B cell (primary cell): ENCODE measurements at places on chromosomes 5 and 9. TPM values are rescaled to one million over a fixed set of nuclear protein-coding genes. Genes with fewer than 3 reads are reported as not detected.

FOXE1 gene
- not detected in 2 replicates for total RNA-seq

- H3K27ac ChIP-seq = no peak overlapping the region
- no peaks in the 10 kb centered on the region for H3K27me3 ChIP-seq
- H3K4me3 ChIP-seq = no peak overlapping the region
- H3K36me3 ChIP-seq = peaks cover 11% of the 10 kb centered on the region
- DNase-seq = no peak
These were observed 104.7 kb upstream of the OTULINL start for GRCh38 chr5:14476786-14477435.

DNA sequence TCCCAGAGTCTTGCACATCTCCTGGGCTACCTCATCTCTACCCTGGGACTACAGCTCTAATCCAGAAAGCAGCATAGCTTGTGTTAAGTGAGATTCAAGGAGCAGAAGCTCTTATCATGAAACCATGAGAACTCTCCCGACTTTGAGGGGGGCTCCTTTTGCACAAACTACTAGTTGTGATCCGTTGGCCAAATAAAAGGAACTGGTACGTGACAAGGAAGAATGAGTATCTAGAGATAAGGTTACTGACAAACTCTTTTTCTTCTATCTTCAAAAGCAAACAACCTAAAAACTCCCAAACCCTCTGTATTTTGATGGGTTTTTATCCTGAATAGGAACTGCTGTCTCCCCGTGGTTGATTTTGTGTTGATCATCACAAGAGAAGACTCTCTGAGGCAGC, 168.5 kb downstream of the SLC24A2 start:
- H3K27ac ChIP-seq = no peak overlapping the region
- no peaks in the 10 kb centered on the region for H3K36me3 ChIP-seq
- no peaks in the 10 kb centered on the region for H3K27me3 ChIP-seq
- no peak overlapping the region for H3K4me3 ChIP-seq

DNA sequence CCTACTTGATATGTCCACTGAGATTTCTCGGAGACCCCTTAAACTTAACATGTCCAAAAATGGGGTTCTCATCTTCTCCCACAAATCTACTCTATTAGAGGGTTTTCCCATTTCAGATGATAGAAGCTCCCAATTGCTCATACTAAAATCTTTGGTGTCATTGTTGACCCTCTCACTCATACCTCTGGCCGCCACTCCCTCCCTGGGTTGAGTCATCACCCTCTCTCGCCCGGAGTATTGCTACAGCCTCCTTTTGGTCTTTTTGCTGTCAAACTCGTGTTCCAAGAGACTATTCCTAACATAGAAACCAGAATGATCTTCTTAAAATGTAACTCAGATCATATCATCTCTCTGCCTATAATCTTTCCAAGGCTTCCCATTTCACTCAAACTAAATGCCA, 91.0 kb upstream of the GNAQ start:
- no peak overlapping the region for H3K27ac ChIP-seq
- no peak for DNase-seq
- H3K4me1 ChIP-seq = peaks cover 13% of the 10 kb centered on the region
- peaks cover 37% of the 10 kb centered on the region for H3K27me3 ChIP-seq
- no peaks in the 10 kb centered on the region for H3K36me3 ChIP-seq
- no peak overlapping the region for H3K4me3 ChIP-seq

- H3K36me3 ChIP-seq = no peaks in the 10 kb centered on the region
- no peak overlapping the region for H3K4me3 ChIP-seq
- H3K27me3 ChIP-seq = peaks cover 21% of the 10 kb centered on the region
- peak; percentile 75 for DNase-seq
These were observed 107.0 kb downstream of the ZNF354C start for GRCh38 chr5:179166886-179167841.

DNA sequence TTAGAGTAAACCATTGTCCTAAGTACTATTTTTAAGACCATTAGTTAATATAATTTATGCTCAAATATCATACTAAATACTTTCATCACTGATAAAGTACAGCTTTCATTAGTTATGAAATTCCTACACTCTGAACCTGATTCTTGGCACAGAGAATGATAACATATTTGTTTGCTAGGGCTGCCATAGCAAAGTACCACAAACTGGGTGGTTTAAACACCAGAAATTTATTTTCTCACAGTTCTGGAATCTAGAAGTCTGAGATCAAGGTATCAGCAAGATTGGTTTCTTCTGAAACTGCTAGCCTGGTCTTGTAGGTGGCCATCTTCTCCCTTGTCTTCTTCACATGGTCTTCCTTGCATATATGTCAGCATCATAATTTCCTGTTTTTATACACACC, 608.4 kb downstream of the TLE1 start:
- no peak overlapping the region for H3K4me3 ChIP-seq
- no peak for DNase-seq
- H3K27ac ChIP-seq = no peak overlapping the region
- no peaks in the 10 kb centered on the region for H3K27me3 ChIP-seq
- H3K4me1 ChIP-seq = no peaks in the 10 kb centered on the region
- no peaks in the 10 kb centered on the region for H3K36me3 ChIP-seq

APBB3 gene
- 73.9 and 79.7 TPM in 2 replicates for total RNA-seq

GRCh38 chr5:36647046-36647445, 40.6 kb downstream of the SLC1A3 start:
- no peak overlapping the region for H3K4me3 ChIP-seq
- H3K27ac ChIP-seq = no peak overlapping the region
- DNase-seq = no peak
- no peaks in the 10 kb centered on the region for H3K4me1 ChIP-seq

DNA sequence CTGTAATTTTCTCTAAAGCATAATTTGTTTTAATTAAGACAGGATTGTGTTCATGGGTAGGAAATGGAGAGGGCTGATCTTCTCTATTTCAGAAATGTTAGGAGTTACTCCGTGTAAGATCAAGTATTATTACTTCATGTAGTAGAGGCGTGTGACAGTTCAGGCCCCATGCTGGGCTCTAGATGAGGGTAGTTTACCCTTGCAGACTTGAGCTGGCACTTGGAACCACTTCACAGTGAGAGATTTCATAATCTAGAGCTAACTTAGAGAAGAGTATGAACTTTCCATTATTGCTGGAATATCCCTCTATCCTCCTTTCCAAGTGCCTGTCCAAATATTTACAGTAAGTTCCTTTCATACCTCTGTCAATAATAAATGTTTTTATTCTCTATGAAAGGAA, 195.1 kb downstream of the PCSK5 start:
- no peaks in the 10 kb centered on the region for H3K4me1 ChIP-seq
- no peak overlapping the region for H3K27ac ChIP-seq
- no peaks in the 10 kb centered on the region for H3K36me3 ChIP-seq
- H3K4me3 ChIP-seq = no peak overlapping the region
- H3K27me3 ChIP-seq = no peaks in the 10 kb centered on the region

PCDHA10 gene
- not detected in 2 replicates for total RNA-seq

GRCh38 chr9:69731348-69731747, 28.5 kb downstream of the PTAR1 start:
- H3K27ac ChIP-seq = no peak overlapping the region
- H3K27me3 ChIP-seq = no peaks in the 10 kb centered on the region
- no peak overlapping the region for H3K4me3 ChIP-seq
- no peak for DNase-seq
- no peaks in the 10 kb centered on the region for H3K4me1 ChIP-seq

DNA sequence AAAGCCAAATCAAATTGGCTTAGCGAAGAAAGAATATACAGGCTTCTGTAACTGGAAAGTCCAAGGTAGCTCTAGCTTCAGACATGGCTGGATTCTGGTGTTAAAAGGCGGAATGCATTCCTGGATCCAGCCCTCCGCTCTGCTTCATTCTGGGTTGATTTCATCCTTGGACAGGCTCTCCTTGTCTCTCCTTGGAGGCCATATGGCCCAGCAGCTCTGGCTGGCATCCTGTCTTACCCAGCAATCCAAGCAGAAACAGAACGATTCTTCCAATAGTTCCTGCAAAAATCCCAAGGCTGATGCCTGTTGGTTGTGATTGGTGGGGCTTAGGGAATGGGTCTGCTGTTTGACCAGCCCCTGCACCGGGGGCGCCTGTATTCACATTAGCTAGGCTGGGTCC, 37.0 kb upstream of the SAP30L start:
- no peaks in the 10 kb centered on the region for H3K27me3 ChIP-seq
- no peak for DNase-seq
- H3K27ac ChIP-seq = no peak overlapping the region

PARP8 gene
- total RNA-seq = 82.3 and 83.6 TPM in 2 replicates

RRAGA gene
- total RNA-seq = 49.2 and 52.1 TPM in 2 replicates

DNA sequence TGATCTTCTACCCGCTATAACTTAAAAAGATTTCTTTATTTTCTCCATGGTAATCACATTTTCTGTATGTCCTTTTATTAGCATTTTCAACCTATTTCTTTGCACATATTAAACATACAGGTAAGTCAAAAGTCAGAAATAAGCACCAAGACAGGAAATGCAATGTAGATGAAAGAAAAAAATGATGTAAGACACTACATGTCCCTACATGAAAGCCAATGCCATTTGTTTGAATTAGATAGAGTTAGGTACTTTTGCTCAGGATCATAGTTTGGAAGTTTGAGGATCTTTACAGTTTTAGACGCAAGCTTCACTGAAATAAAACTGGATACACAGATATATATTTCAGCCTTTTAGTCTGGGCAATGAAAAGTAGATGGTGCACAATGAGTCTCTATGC, 453.1 kb upstream of the MEF2C start:
- H3K4me3 ChIP-seq = no peak overlapping the region
- H3K36me3 ChIP-seq = no peaks in the 10 kb centered on the region
- H3K27me3 ChIP-seq = no peaks in the 10 kb centered on the region
- peaks cover 9% of the 10 kb centered on the region for H3K4me1 ChIP-seq

DNA sequence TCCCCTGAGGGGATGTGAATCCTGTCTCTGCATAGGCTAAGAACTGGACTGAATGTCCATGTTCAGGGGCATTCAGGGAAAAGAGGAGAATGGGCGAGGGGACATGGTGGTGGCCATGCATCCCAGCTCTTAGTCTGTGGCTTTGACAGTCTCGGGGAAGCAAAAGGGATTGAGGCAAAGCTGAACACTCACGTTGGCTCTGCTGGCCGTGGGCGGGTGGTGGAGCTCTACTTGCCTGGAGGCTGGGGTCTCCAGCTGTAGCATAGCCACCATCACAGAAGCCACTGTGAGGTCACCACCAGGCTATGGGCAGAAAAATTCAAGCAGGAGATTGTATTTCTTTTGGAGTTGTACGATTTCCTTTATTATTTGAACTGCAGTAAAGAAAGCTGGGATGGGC, 4.1 kb downstream of the GARIN3 start:
- H3K27me3 ChIP-seq = no peaks in the 10 kb centered on the region
- DNase-seq = no peak
- no peaks in the 10 kb centered on the region for H3K4me1 ChIP-seq
- no peak overlapping the region for H3K27ac ChIP-seq
- no peaks in the 10 kb centered on the region for H3K36me3 ChIP-seq

DNA sequence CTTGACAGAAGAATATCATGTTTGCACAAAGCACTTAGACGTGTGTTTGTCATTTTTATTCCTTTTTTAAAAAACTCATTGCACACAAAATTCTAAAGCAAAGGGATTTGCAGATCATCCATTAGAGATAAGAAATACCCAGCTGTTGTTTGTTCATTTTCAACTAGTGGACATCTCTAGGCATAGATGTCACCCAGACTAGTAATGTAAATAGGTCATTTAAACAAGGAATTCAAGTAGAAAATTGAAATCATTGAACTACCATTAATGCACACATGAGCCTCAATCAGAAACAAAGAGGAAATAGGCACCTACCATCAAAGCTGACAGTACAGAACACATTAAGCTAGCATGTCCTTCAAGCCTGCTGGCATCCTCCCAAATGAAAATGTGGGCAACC, 107.3 kb downstream of the OR2K2 start:
- H3K4me1 ChIP-seq = no peaks in the 10 kb centered on the region
- no peaks in the 10 kb centered on the region for H3K27me3 ChIP-seq
- H3K36me3 ChIP-seq = no peaks in the 10 kb centered on the region
- DNase-seq = no peak
- H3K4me3 ChIP-seq = no peak overlapping the region
- no peak overlapping the region for H3K27ac ChIP-seq

DNA sequence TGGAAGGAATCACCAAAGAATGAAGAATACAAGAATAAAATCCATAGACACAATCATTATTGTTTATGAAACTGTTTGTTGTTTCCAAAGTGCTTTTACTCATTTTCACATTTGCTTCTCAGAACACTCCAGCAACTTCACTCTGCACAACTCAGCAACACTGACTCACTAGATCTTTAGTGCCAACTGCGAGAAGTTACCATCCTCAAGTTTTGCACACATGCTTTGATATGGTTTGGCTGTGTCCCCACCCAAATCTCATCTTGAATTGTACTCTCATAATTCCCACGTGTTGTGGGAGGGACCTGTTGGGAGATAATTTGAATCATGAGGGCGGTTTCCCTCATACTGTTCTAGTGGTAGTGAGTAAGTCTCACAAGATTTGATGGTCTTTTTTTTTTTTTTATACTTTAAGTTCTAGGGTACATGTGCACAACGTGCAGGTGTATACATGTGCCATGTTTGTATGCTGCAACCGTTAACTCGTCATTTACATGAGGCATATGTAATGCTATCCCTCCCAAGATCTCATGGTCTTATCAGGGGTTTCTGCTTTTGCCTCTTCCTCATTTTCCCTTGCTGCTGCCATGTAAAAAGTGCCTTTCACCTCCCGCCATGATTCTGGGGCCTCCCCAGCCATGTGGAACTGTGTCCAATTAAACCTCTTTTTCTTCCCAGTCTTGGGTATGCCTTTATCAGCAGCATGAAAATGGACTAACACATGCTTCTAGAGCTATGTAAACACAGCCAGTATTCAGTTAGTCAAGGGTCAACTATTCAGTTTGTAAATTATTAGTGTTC, 36.9 kb downstream of the CLINT1 start:
- no peaks in the 10 kb centered on the region for H3K4me1 ChIP-seq
- H3K36me3 ChIP-seq = peaks cover 2% of the 10 kb centered on the region
- no peak for DNase-seq
- no peak overlapping the region for H3K4me3 ChIP-seq
- peak overlapping the region; percentile 14 for H3K27ac ChIP-seq
- no peaks in the 10 kb centered on the region for H3K27me3 ChIP-seq

- H3K4me1 ChIP-seq = no peaks in the 10 kb centered on the region
- DNase-seq = no peak
- H3K4me3 ChIP-seq = no peak overlapping the region
- no peaks in the 10 kb centered on the region for H3K36me3 ChIP-seq
- H3K27me3 ChIP-seq = no peaks in the 10 kb centered on the region
These were observed 935.8 kb upstream of the EDIL3 start for GRCh38 chr5:85320495-85320894.

MRPL36 gene
- 22.4 and 25.0 TPM in 2 replicates for total RNA-seq

LVRN gene
- not detected in 2 replicates for total RNA-seq

PDE6A gene
- total RNA-seq = not detected in 2 replicates
